Putamen (tissue), 1 donor: ENCODE measurements at places on chromosomes 6 and 20.

GRCh38 chr20:20251836-20252235 lies 116.1 kb upstream of the INSM1 start:
- DNase-seq = no peak

DNA sequence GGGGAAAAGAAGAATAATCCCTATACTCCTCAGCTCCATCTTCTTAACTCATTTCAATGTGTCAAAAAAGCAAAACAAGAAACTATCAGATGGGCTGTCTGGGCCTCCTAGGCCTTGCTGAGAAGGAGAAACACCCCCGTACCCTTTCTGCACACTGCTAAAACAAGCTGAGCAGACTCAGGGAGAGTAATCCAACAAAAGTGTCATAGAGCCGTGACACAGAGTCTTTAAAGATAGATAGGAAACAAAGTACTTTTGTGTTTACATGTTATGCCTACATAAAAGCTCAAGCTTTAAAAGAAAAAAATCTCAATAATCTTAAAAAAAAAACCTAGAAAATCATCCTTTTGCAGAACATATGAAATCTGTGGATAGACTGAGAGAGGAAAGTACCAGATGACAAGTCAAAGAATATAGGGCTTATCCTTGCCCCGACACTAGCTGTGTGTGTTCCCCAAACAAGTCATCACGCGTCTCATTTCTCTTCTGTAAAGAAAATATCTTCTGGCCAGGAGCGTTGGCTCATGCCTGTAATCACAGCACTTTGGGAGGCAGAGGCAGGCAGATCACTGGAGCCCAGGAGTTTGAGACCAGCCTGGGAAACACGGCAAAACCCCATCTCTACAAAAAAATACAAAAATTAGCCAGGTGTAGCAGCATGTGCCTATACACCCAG lies 81.3 kb downstream of the MAP3K5 start:
- DNase-seq = no peak

DNA sequence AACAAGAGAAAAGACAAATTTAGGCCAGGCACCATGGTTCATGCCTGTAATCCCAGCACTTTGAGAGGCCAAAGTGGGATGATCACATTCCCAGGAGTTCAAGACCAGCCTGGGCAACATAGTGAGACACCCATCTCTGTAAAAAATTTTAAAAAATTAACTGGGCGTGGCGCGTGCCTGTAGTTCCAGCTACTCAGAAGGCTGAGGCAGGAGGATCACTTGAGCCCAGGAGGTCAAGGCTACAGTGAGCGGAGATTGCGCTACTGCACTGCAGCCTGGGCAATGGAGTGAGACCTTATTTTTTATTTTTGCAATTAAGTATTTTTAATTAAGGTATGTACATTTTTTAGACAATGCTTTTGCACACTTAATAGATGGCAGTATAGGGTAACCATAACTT lies 3.3 kb downstream of the MTHFD1L start:
- DNase-seq = no peak

GRCh38 chr6:166173281-166173951 lies 5.8 kb upstream of the TBXT start:
- no peak for DNase-seq

GRCh38 chr6:131460614-131461000 lies 112.4 kb upstream of the ARG1 start:
- no peak for DNase-seq

- DNase-seq = no peak
Observed at GRCh38 chr20:48295445-48295903, 510.2 kb upstream of the SULF2 start.
